Jurkat, Clone E6-1 (cell line): ENCODE measurements at places on chromosomes 11 and 22.

DNA sequence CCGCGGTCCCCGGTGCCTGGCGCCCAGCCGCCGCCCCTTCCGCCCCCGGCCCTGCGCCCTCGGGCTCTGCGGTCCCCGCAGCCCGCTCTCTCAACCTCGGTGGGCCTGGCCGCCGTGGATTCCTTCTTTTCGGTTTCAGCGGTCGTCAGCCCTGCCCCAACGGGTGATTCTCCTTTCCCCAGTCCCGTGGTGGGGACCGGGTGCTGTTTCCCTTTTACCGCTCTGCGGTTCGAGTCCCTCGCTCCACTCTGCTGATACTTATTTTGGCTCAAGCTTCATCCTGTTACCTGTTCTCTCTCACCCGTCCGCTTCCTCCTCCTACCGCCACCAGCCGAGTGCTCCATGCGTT, 494 bp downstream of the ZDHHC5 start:
- DNase-seq: no peak

GRCh38 chr22:49996119-49996517, 16.4 kb downstream of the IL17REL start:
- DNase-seq: no peak

DNA sequence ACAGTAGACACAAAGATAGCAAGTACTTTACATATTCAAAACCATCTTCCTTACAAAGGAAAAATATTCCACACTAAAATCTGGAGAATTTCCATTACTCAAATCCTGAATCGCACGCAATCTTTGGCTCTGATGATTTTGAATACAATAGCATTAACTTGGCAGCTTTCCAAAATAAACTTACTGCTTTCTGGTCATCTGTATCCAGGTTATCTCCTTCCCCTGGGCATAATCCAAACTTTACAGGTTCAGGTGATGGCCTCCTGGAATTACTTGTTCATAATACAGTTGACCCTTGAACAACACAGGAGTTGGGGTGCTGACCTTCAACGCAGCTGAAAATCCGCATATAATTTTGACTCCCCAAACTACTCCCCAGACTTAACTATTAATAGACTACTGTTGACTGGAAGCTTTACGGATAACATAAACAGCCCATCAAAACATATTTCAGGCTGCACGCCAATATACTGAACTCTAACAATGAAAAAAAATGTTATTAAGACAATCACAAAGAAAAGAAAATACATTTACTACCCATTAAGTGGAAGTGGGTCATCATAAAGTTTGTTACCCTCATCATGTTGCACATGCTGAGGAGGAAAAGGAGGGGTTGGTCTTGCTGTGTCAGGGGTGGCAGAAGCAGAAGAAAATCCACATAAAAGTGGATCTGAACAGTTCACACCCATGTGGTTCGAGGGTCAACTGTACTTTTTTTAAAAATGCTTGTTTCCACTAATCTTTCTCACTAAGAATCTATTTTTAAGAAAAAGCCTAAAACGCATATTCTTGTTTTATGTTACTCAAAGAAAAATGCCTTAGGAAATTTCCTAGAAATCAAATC, 6.5 kb downstream of the MTMR2 start:
- DNase-seq: no peak

DNA sequence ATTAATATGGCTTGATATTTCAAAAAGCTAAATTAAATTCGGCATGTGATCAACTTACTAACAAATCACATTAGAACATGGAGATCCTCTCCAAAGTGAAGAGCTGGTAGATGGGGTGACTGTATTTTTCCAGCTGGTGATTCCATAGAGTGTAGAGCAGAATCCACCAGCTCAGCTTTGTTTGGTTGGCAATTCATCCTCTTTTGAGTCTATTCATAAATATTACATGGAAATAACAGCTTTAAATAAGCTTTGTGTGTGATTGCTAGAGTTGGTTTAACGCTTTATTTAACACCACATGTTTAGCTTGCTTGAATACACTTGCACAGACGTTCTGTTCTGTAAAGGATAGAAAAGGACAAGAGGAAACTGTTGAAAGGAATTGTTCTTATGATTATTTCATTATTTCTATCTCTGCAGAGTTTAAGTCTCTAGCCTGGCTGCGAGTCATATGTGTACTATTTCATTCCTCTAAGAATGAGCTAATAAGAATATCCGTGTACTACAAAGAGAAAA, 738.3 kb upstream of the KIRREL3 start:
- no peak for DNase-seq

DNA sequence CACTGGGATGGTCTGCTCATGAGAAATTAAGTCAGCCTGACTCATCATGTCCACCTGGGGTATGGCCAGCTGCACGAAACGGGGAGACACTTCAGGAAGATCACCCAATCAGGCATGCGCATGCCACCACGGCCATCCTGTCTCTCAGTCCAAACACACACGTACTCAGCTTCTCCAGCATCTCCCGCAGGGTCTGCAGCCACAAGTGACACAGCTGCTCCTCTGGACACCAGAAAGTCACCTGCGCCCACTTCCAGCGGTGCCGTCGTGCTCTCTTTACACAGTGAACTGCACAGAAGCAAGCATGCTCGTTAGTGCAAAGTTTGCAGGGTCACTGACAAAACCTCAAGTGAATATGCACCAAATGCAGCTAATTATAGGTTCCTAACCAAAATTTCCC, 18.1 kb downstream of the CERK start:
- DNase-seq: no peak
